Kidney (tissue), 22 donors: ENCODE measurements at places on chromosomes 13 and 19.

DNA sequence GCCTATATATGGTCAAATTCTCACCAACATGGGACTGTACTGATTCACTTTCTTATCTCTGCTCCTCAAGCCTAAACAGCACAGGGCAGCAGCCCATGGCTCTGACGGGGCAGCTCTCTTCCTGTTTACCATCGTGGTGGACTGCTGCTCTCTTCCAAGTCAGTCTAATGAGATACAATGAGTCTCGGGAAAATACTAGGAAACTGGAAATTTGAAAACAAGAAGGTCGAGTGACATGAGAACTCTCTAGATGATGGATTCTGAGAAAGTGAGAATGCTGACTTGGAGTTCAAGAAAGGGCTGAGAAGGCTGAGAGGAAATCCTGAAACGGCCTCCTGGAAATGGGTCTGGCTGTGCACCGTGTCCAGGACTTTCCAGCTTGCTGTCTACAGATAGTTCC lies 122.8 kb upstream of the ARGLU1 start:
- DNase-seq = no peak
- no peaks in the 10 kb centered on the region for H3K36me3 ChIP-seq
- H3K4me1 ChIP-seq = no peaks in the 10 kb centered on the region
- no peak overlapping the region for H3K4me3 ChIP-seq
- no peaks in the 10 kb centered on the region for H3K27me3 ChIP-seq

DNA sequence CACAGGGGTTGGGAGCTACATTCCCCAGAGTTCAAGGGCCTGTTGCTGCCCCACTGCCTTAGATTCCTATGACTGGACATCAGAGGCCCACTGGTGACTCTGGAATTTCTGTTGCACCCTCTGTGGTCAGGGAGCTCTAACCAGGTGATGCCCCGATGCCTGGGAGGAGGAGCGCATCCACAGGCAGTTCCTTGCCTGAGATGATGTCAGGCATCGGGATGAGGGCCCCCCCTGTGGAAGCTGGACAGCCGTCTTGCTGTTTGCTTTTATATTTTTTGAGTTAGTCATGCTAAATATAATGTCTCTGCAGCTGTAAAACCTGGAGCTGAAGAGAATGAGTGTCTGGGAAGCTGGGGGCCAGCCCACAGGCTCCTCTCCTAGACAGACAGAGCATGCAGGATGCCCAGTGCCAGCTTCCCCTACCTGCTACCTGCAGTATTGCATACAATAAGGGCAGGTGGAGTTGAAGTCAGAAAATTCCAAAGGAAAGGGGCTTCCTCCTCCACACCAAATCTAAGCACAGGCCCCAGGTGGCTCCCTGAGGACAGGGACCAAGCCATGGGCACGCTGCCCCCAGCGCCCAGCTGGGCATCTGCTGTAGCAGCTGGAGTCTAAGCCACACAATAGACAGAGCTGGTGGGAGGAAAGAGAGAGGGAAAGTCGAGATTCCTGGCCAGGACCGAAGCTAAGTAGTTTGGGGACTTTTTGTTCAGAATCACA lies 16.2 kb downstream of the COL4A2 start:
- no peak for DNase-seq
- H3K4me1 ChIP-seq = peaks cover 26% of the 10 kb centered on the region
- H3K27me3 ChIP-seq = no peaks in the 10 kb centered on the region
- no peak overlapping the region for H3K4me3 ChIP-seq
- H3K27ac ChIP-seq = no peak overlapping the region
- no peaks in the 10 kb centered on the region for H3K36me3 ChIP-seq

DNA sequence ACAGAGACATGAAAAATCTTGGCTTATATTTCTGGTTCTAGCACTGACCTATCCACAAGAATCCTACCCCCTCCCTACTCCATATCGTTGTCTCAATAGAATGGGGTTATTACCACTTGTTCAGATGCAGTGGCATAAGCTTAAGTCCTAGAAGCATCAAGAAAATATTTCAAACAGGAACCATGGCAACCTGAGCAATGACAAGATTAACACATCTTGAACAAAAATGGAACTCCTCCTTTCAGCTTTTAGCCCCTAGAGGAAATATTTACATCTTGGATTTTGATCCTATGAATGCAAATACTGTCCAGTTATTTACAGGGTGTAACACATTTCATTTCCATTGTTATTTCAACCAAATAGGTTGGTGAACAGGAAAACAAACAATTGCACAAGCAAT lies 46.1 kb upstream of the TSC22D1 start:
- H3K36me3 ChIP-seq = no peaks in the 10 kb centered on the region
- no peak for DNase-seq
- H3K4me3 ChIP-seq = no peak overlapping the region
- H3K4me1 ChIP-seq = no peaks in the 10 kb centered on the region

GRCh38 chr19:52592301-52592700 lies 22.2 kb downstream of the ZNF701 start:
- no peaks in the 10 kb centered on the region for H3K4me1 ChIP-seq
- peaks cover 12% of the 10 kb centered on the region for H3K36me3 ChIP-seq
- H3K27me3 ChIP-seq = no peaks in the 10 kb centered on the region
- H3K27ac ChIP-seq = no peak overlapping the region
- H3K4me3 ChIP-seq = no peak overlapping the region

DNA sequence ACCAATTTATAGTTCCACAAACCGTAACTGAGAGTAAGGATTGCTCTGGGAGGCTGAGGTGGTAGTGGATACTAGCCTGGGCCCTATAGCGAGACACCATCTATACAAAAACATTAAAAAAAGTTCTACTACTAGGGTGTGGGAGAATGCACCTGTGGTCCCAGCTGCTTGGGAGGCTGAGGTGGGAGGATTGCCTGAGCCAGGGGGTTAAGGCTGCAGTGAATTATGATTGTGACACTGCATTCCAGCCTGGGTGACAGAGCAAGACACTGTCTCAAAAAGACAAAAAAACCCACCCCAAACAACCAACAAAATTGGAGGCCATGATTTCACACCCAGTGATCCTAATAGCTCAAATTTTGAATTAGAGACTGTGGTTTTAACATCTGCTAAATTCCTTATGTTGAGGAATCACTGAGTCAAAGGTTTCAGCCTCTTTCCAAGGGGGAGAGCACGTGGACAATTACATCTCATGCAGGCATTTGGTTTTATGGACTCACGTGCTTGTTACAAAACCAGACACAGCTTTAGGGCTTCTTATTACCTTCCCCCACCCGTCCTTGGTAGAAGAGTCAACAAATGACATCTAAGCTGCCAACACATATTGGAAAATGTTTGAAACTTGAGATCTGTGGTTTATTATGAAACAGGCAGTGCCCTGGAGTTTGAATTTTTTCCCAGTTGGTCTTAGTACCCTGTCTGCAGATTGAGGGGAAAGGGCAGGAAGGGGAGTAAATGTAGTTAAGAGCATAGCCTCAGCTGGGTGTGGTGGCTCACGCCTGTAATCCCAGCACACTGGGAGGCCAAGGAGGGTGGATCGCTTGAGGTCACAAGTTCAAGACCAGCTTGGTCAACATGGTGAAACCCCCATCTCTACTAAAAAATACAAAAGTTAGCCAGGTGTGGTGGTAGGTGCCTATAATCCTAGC lies 18.5 kb downstream of the CYP2A6 start:
- no peak overlapping the region for H3K4me3 ChIP-seq
- no peak overlapping the region for H3K27ac ChIP-seq
- H3K27me3 ChIP-seq = no peaks in the 10 kb centered on the region
- no peaks in the 10 kb centered on the region for H3K4me1 ChIP-seq

- no peak overlapping the region for H3K4me3 ChIP-seq
- H3K27me3 ChIP-seq = no peaks in the 10 kb centered on the region
- H3K4me1 ChIP-seq = peaks cover 10% of the 10 kb centered on the region
- no peaks in the 10 kb centered on the region for H3K36me3 ChIP-seq
- DNase-seq = no peak
Measured at GRCh38 chr19:46885411-46885810, 24.6 kb downstream of the ARHGAP35 start.

- no peaks in the 10 kb centered on the region for H3K27me3 ChIP-seq
- H3K4me1 ChIP-seq = peaks cover 13% of the 10 kb centered on the region
- peak; percentile 34 for DNase-seq
- H3K4me3 ChIP-seq = no peak overlapping the region
- peaks cover 21% of the 10 kb centered on the region for H3K36me3 ChIP-seq
Measured at GRCh38 chr19:46609511-46610412, 8.6 kb downstream of the CALM3 start.

DNA sequence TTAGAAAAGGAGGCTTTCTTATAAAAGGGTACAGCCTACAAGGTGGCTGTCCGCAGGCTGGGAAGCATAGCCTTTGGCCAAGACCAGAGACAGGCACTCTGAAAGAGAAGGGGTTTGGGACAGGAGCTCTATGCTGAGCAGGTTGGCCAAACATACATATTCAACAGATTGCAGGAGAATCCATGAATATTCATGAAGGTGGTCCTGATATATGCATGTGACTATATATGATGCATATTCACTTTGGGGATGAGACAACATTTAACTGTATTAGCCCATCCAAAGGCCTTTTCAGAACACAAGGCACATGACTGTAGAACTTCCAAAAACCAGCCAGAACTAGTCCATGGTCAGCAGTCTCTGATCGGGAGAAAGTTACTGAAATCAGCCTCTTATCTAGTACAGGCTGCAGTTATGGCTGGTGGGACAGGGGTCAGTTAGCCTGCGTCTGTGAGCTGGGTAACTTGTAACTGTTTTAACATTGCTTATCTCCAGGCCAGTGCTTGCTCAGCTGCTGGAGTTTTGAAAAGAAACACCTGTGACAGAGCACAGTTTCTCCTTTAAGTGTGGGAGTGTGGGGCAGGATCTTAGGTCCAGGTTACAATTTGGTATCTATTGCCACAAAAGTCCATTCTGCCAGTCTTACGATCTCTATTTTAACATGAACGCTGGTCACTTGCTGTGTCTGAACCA lies 924.2 kb downstream of the UQCRFS1 start:
- no peak overlapping the region for H3K4me3 ChIP-seq
- H3K27ac ChIP-seq = no peak overlapping the region
- H3K4me1 ChIP-seq = no peaks in the 10 kb centered on the region

- H3K4me3 ChIP-seq = no peak overlapping the region
- H3K27ac ChIP-seq = no peak overlapping the region
- H3K36me3 ChIP-seq = no peaks in the 10 kb centered on the region
- no peaks in the 10 kb centered on the region for H3K27me3 ChIP-seq
- H3K4me1 ChIP-seq = peaks cover 10% of the 10 kb centered on the region
Measured at GRCh38 chr19:19271828-19272599, 1.1 kb downstream of the TM6SF2 start.

DNA sequence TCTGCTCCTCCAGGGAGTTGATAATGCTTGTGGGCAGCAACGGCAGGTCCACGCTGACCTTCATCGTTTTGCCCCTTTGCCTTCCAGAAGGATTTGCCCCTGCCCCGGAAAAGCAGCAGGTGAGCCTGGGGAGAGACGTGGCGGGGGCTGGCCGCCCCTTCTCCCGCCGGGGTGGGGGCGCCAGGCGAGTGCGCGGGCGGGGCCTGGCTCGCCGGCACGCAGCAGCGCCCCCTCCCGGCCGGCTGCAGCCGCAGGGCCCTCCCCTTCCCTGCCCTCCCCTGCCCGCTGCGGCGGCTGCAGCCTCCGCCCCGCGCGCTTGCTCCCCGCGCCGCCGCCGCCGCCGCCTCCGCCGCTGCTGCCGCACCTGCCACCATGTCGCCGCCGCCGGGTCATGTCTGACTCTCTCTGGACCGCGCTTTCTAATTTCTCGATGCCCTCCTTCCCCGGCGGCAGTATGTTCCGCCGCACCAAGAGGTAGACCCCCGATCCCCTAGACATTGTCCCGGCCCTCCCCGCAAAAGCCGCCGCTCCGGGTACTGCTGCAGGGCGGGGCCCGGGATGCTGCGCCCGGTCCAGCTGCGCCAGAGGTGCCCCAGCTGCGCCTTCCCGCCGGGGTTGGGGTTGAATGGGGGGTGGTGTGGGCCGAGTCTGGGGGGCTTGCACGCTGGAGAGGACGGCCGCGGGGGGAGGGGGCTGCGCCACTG lies at the start of gene MAST1:
Gene MAST1 (plus strand): TSS at position 334 of the 704 bp plus-strand sequence. CDS start 58 bp downstream, at position 392.
- no peak within 1 kb of the TSS for H3K27ac ChIP-seq
- no peak within 1 kb of the TSS for H3K4me3 ChIP-seq
- H3K27me3 ChIP-seq = peaks cover 45% of the 10 kb centered on the region
- H3K36me3 ChIP-seq = no peaks in the 10 kb centered on the region
- no peak for DNase-seq
- H3K4me1 ChIP-seq = peaks cover 2% of the 10 kb centered on the region

- no peaks in the 10 kb centered on the region for H3K4me1 ChIP-seq
- no peaks in the 10 kb centered on the region for H3K27me3 ChIP-seq
- no peak for DNase-seq
- H3K4me3 ChIP-seq = no peak overlapping the region
- no peaks in the 10 kb centered on the region for H3K36me3 ChIP-seq
Measured at GRCh38 chr13:78046331-78046730, 127.7 kb upstream of the EDNRB start.

DNA sequence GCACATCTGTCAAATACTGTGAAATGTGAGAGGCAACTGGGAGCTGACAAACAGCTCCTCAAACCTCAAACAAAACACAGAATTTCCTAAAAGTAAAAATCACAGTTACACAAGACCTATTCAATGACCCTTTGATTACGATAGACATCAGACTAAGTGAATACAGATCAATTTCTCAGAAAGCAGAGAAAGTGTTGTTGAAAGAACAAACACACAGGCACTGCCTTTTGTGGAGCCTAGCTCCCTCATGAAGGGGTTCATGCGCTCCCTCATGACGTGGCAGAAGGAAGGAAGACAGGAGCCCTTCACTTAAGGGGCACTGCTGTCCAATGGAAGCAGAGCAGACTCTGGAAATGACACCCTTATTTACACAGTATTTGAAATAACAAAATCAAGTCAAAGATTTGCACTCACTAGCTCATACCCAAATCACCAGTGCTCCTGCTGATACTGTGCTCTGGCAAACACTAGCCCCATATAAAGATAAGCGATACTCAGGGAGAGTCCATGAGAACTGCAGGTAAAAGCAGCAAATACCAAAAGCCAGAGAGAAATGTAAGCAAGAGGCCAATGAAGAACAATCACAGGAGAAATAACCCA lies 144.9 kb downstream of the KLF12 start:
- H3K27me3 ChIP-seq = no peaks in the 10 kb centered on the region
- DNase-seq = no peak
- no peaks in the 10 kb centered on the region for H3K4me1 ChIP-seq
- H3K27ac ChIP-seq = no peak overlapping the region
